ENCODE measurements at places on chromosomes 1 and 21.

DNA sequence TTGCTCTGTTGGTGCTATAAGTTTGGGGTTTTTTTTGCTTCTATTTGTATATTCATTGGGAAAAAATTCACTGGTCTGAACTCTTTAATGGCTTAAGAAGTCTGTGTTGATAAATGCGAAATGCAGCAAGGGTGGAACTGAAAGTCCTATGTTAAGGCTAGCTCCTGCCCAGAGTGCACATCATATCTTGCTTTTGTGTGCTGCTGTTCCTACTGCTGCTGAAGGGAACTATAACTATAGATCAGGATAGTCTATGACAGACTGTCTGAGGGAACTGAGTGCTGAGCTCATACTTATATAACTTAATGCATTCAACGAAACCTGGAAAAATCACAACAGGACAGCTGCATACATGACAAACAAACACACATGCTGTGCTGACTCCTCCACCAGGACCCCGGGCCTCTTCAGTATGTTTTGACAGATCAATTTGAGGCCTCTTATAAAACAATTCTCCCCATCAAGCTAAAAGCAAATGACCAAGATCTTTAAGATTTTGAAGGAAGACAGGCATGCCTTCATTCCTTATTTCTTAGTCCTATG lies 1031.5 kb upstream of the ADGRL2 start:
- no peak for DNase-seq

DNA sequence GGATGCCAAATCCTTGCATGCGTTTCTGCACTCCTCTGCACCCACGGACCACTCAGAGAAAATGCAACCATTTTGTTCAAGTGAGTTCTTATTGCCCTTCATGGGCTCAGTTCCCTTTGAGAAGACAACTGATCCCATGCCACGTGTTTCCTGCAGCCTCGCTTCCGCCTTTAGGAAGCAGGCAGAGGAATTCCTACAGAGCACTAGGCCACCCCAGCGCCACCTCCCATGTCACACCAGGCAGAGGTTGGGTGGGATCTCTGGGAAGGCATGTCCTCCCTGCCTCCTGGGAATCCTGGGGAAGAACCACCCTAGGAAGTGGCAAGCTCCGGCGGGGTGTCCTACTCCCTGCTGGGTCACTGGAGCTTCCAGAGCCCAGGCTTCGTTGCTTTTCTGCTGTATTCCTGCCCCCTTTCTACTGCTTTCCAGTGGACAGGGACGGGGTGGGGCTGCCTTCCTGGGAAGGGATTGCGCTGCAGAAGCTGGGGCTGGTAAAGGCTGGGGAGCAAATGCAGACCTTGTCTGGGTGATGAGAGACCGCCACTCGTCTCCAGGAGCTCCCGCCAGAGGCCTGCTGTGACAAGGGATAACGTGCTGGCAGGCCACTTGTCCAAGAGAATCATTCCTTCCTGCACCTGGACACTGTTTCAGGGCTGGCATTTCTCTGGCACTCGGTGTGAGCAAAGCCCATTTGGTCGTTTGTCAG lies 478.2 kb upstream of the VAMP3 start:
- no peak for DNase-seq

DNA sequence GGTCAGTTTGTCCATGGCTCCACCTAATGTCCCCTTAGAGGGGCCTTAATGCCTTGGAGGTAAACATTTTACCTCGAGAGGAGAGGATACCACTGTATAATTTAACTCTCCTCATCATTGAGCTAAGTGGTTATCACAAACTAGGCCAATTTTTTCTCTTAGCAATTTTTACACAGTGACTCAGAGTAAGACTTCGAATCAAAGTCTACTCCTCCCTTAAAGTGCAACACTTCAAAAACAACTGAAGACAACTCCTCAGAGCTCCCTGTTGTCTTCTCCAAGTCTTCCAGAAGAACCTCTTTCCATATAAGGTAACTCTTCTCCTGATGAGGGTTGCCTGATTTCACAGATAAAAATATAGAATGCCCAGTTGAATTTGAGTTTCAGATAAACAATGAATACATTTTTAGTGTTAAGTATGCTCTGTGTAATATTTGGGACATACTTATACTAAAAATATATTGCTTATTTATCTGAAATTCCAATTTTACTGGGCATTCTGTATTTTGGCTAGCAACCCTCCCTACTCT lies 4.9 kb upstream of the PTGFRN start:
- no peak for DNase-seq

GRCh38 chr1:59025201-59025600 lies 241.4 kb upstream of the JUN start:
- DNase-seq = no peak

DNA sequence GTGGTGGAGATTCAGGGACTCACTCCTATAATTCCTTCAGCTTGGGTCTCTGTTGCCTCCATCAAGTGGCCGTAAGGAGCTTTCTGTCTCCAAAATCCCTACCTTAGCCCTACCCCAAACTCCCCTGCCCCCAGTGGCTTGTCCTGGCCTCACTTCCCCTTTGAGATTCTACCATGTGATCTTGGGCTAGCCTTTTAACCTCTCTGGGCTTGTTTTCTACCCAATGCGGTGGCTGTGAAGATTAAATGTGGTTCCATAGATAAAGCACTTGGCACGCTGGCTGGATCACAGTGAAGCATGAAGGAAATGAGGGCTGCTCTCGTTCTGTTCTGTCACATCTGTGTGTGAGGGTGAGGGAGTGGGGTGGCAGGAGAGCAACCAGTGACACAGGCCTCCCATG lies 43.6 kb downstream of the FAAH start:
- DNase-seq = no peak

DNA sequence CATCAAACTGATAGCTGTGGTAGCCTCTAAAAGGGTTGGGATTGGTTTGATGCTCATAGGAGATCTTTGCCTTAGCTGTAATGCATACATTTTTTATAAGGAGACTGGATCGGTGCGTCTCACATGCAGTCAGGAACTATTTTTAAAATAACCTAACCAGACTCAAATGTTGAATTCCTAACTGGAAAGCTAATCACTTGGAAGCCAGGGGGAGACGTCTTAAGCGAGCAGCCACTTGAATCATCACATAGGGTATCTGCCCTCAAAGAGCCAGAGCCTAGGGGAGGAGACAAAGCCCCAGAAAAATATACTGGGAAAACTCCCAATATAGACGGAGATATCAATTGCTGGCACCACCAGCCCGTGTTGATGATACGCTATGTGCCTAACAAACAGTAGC lies 61.7 kb upstream of the PUM1 start:
- no peak for DNase-seq

DNA sequence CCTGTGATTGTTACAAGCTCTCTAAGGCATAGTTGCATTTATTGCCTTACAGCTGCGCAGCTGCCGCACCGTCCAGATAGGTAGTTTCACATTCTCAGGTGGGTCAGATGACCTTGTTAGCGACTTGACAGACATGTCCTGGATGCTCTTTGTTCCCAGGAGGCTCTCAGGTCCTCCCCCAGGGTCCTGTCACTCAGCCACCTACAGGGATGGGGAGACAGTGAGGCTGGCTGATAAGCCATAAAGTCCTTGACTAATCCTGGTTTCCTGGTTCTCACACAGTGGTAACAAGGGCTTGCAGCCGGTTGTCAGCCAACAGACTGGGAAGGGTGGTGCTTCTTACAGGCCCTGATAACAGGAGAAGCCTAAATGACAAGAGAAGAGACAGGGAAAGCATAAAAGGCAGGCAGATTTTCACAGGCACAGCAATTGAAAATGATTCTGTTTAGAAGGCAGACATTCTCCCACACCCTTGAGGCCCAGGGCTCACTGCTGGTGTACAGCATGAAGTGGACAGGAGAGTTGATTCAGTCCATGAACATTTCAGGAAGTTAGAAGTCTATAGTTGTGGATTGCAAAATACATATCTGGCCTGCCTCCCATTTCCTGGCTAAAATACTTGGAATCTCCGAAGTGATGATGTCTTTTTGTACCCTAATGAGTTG lies 2.9 kb downstream of the ARF1 start:
- no peak for DNase-seq
